ENCODE measurements at places on chromosomes 1 and 21. TPM values are rescaled to one million over a fixed set of nuclear protein-coding genes. Genes with fewer than 3 reads are reported as not detected.

CDCA8 gene
- total RNA-seq = 40.6 TPM

UBL4B gene
- 0.92 TPM for total RNA-seq

DNA sequence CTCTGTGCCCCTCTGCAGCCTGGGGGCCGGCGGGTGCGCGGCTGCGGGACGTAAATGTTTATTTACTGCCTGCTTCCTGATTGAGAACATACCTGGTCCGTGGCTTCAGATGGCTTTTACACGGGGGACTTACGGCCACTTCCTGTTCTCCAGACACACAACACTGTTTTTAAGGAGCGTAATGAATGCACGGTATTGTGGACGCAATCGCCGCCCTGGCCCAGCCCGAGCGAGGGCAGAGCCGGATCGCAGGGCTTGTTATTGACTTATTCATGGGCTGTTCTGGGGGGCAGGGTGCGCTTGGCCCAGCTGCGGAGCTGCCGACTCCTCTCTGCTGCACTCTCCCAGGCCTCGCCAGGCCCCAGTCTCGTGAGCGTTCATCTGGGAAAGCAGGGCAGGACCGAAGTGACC, 52.8 kb upstream of the ACTRT2 start:
- H3K27me3 ChIP-seq = no peaks in the 10 kb centered on the region
- no peak overlapping the region for H3K27ac ChIP-seq

- no peak for DNase-seq
- H3K27me3 ChIP-seq = peaks cover 33% of the 10 kb centered on the region
- H3K4me3 ChIP-seq = no peak overlapping the region
Measured at GRCh38 chr21:34649400-34649799, 19.4 kb upstream of the CLIC6 start.

GRCh38 chr1:52632732-52633290, at the start of gene SHISAL2A:
Gene SHISAL2A, plus strand, starts transcription at chr1:52633168. Its CDS starts 326 bp downstream, at chr1:52633494.
- H3K27ac ChIP-seq = no peak within 1 kb of the TSS
- H3K4me1 ChIP-seq = peaks cover 19% of the 10 kb centered on the region
- peak within 1 kb of the TSS; percentile 22 for H3K4me3 ChIP-seq
- DNase-seq = no peak
- H3K36me3 ChIP-seq = no peaks in the 10 kb centered on the region
- peaks cover 39% of the 10 kb centered on the region for H3K27me3 ChIP-seq

DNA sequence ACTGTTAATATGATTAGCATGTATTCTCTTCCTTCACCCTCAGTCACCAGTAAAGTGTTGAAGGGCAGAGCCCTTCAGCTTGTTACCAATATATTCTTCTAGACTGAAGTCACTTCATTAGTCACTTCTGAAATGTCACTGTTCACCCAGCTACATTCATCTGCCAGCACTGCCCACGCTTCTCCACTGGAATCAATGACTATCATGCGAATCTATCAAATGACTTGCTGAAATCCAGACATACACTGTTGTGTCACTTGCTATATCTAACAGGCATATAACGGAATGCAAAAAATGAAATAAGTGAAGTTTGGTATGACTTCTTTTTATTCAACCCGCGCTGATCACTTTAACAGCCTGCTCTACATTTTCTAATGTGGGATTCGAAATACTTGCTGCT, 16.1 kb downstream of the FH start:
- H3K27me3 ChIP-seq = no peaks in the 10 kb centered on the region
- peaks cover 43% of the 10 kb centered on the region for H3K36me3 ChIP-seq
- no peak overlapping the region for H3K4me3 ChIP-seq
- H3K4me1 ChIP-seq = peaks cover 43% of the 10 kb centered on the region
- no peak overlapping the region for H3K27ac ChIP-seq
- no peak for DNase-seq

ZNF436 gene
- 8.4 TPM for total RNA-seq

HSD17B7 gene
- total RNA-seq = 4.4 TPM

DNA sequence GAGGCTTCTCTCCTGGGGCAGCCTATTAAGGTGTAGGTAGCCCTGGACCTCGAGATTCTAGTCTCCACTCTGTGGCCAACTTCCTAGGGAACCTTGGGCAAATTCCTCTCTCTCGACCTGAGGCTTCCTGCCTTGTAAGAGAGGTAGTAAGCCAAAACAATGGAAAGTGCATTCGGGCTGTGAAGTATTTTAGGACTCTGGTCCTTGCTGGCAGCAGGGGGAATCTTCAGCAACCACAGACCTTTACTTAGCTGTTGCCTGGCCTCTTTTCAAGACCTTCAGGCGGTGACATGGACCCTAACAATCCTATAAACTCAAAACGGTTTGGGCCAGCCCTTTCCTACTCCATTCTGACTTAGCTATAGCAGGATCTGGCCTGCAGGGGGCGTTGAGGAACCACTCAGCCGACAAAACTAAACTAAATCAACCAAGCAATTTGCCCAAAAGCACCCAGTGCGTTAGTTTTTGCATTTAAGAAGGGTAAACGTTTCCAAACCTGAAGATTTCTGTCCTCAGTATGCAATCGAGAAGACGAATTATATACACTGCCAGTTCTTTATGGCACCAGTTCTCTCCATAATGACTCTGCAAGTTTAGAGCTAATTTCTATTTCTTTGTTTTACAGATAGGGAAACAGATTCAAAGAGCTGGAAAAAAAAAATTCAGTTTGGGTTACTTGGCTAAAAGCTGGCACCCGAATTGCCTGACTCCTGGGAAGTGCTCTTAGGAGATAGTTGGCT, 10.9 kb upstream of the SESN2 start:
- peak overlapping the region; percentile 79 for H3K27ac ChIP-seq
- peaks cover 6% of the 10 kb centered on the region for H3K36me3 ChIP-seq
- H3K4me3 ChIP-seq = peak overlapping the region; percentile 76
- H3K27me3 ChIP-seq = peaks cover 4% of the 10 kb centered on the region

CCDC27 gene
- not detected for total RNA-seq

GRCh38 chr1:15206418-15207030, 40.5 kb upstream of the FHAD1 start:
- H3K27me3 ChIP-seq = no peaks in the 10 kb centered on the region
- H3K4me3 ChIP-seq = peak overlapping the region; percentile 1
- no peak overlapping the region for H3K27ac ChIP-seq
- H3K36me3 ChIP-seq = no peaks in the 10 kb centered on the region
- H3K4me1 ChIP-seq = peaks cover 19% of the 10 kb centered on the region

- H3K4me3 ChIP-seq = no peak overlapping the region
- H3K27me3 ChIP-seq = no peaks in the 10 kb centered on the region
- no peak for DNase-seq
Measured at GRCh38 chr1:192418552-192419285, 101.9 kb downstream of the RGS21 start.

DNA sequence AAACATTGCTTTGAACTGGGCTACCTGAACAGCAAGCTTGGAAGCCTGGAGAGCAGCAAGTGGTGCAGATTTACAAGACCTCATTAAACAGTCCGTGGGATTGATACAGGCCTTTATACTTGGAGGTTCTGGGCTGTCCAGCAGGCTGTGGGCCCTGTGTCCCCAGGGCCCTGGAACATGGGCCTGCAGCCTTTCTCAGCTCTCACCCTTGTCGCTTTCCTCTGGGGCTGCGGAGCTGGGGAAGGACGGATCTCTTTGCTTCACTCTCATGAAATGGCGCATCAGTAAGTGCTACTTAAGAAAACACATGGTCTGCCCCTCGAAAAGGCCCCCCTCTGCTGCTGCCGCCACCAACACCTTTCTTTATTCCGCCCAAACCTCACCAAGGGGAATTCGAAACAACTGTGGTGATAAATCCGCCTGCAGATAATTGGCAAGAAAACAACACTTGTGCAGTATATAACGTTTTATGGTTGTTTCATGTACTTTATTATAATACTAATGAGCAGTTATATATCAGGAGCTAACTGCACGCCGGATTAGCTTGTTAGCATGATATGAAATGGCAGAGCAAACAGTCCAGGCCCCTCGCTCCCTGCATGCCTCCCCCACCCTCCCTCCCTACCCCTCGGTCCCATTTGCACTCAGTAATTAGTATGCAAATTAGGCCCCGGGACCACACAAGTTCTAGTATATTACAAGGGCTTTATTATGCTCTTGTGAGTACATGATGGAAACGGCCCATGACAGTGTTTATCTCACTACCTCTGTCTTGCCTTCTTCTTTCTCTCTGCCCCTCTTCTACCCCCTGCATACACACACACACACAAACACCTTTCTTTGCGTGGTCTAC, 131.5 kb downstream of the RNF220 start:
- H3K36me3 ChIP-seq = no peaks in the 10 kb centered on the region
- H3K4me1 ChIP-seq = peaks cover 14% of the 10 kb centered on the region
- H3K27me3 ChIP-seq = peaks cover 42% of the 10 kb centered on the region
- H3K27ac ChIP-seq = no peak overlapping the region

DNA sequence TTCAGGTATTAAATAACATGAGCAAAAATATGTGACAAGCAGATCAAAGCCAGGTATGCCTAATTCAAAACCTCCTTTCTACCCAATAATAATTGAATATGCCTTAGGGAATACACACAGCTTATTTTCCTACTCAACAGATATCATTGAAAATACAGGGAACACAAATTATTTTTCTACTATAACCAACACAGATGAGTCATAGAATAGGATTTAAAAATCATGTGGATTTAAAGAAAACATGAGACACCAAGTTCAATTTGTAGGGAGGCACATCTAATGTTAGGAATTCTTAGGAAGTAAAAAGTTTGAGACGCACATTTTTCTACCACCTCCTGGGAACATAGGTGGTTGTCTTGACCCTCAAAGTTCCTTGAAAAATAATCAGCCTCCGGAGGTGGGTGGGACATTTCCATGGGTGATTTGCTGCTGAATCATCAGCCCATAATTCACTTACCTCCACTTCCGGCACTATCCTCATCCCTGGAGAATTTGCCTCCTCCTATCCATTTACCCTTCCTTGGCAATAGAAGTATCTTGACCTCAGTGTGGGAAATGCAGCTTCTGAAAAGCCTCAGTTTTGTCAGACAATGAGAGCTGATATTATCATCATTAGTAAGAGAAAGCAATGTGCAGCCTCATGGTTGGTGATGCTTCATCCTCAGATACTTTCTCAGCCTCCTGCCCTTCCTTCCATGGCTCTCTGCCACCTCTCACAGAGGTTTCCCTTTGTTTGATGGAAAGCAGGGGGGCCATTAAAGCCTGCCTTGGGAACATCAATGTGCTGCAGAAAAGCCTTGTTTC, 33.5 kb upstream of the RGS4 start:
- peak overlapping the region; percentile 30 for H3K4me3 ChIP-seq
- no peaks in the 10 kb centered on the region for H3K36me3 ChIP-seq
- H3K27ac ChIP-seq = peak overlapping the region; percentile 79
- peaks cover 67% of the 10 kb centered on the region for H3K4me1 ChIP-seq
- peak; percentile 96 for DNase-seq

GRCh38 chr1:119898981-119899720, 2.8 kb upstream of the ADAM30 start:
- H3K4me1 ChIP-seq = peaks cover 7% of the 10 kb centered on the region
- DNase-seq = no peak
- H3K4me3 ChIP-seq = no peak overlapping the region
- peaks cover 5% of the 10 kb centered on the region for H3K27me3 ChIP-seq
- no peaks in the 10 kb centered on the region for H3K36me3 ChIP-seq

Data from HFFc6 (cell line).